ENCODE measurements at places on chromosomes 1 and 21.

DNA sequence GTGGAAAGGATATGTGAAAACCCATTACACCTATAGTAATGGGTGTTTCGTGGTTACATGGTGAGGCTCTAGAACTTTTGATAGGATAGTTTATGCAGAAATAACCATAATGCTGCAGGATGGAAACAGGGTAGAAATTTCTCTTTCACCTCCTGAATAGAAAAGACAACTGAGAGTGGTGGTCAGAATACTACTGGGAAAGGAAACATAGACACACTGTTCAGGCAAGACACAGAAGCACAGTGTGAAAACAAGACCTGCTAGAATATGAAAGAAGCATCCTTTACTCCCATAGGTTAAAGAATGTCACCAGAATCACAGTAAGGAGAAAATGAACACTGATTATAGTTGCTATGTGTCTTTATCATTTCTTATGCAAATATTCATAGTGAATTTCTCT, 496.6 kb downstream of the DPYD start:
- no peak for DNase-seq

GRCh38 chr1:5661196-5662085, 330.8 kb downstream of the NPHP4 start:
- DNase-seq = no peak

DNA sequence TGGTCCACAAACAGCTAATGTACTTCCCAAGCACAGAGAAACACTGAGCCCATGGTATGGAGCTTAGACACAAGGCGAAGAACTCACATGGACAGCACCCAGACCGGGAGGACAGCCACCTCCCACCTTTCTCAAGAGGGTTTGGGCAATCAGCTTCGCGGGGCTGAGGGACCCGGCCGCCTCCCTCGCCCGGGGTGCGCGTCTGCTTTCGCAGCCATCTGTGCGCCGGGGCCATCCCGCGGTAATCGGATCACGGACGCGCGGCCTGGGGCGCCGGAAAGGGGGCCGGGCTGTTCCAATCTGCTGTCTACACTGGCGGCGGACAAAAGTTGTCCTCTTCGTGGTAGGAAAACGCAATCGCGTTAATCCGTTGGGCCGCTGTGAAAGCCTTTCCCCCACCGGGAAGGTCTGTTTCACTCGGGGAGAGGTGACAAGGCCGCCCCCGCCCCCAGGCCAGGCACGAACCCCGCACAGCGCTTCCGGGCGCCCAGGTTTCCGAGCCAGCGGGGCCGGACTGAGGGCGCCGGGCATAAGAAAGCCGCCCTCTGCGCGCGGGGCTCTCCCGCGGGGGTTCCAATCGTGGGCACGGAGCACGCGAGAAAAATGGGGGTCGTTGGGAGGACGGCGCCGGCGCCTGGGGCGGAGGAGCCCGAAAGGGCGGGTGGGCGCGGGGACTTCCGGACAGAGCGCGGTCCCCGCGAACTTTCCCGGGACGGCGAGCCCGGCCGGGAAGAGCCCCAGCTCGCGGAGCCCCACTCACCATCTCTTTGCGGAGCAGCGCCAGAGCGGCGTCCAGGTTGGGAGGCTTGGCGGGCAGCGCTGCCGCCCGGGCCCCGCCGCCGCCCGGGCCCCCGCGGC, 664 bp downstream of the FAM89A start:
- no peak for DNase-seq

GRCh38 chr1:186440584-186440983, 20.3 kb downstream of the PDC start:
- DNase-seq = no peak

- no peak for DNase-seq
Observed at GRCh38 chr1:94550800-94551241, 9.3 kb upstream of the F3 start.

- no peak for DNase-seq
Observed at GRCh38 chr1:167542109-167543032, 11.2 kb downstream of the CREG1 start.

DNA sequence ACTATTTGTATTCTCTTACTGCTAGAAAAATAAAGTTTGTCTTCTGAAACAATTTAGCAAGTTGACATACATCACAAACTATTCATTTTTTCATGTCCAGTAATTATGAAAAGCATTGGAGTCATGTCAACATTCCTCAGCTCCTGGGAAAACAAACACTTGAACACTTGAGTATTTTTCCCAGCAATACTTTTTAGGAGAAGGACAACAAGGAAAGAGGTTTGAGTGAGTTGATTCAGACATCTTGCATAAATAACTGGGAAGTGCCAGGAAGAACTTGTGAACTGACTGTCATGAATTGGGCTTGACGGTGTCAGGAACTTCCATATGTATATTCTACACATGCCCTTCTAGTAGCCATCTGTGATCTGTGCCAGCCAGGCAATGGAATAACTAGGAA, 195.6 kb downstream of the HMCN1 start:
- DNase-seq = no peak

DNA sequence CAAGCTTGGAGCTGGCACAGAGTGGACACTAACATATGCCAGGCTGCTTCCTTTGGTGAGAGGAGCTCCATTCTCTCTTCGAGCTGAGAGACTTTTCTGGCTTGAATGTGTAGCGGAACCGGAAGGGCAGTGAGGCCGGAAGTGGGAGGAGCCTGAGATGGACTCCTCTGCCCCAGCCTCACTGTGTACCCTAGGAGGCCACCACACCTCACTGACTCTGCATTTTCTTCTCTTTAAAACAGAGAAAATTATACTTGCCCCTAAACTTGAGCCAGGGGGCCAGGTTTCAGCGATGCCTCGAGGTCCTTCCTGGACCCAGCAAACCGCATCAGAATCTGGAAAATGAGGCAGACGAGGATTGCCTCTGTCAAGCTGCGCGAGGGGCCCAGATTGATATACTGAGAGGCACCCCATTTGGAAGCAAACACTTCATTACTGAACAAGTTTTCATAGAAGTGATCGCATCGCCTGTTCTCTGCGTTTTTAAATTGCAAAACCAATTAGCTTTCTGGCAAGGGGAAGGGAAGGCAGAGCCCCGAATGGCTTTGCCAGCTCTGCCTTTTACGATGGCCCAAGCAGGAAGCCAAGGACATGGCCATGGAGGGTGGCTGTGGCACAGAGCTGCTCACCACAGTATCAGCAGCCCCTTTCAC, 708.1 kb downstream of the PTPRU start:
- DNase-seq = no peak

Data from HS-5 (cell line).